NCI-H1105 (cell line): ENCODE measurements at places on chromosomes 11 and 22.

GRCh38 chr11:57278721-57279095, 41.7 kb upstream of the APLNR start:
- DNase-seq, result no peak

GRCh38 chr11:74142624-74143023, 28.2 kb downstream of the C2CD3 start:
- no peak for DNase-seq

GRCh38 chr11:134476435-134477021, 64.5 kb upstream of the B3GAT1 start:
- DNase-seq, result no peak

DNA sequence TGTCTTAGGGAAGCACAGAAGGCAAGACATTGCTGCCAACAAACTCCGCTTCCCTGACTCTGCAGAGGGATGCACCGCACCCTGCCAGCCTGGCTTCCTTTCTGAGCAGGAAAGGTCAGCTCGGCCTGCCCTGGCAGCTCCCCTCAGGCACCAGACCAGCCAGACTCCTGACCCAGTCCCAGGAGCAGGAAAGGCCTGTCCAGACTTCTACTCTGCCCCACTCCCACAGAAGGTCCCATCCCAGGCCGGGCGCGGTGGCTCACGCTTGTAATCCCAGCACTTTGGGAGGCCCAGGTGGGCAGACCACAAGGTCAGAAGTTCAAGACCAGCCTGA, 17.7 kb downstream of the ARRB1 start:
- DNase-seq, result no peak

- no peak for DNase-seq
Observed at GRCh38 chr11:126340960-126341606, 14.4 kb upstream of the ST3GAL4 start.

- no peak for DNase-seq
Observed at GRCh38 chr22:50269970-50270665, at the start of gene MAPK11. MAPK11 (minus strand) TSS chr22:50270380; CDS start chr22:50270292, 88 bp downstream.

- DNase-seq, result no peak
Observed at GRCh38 chr22:22507743-22508273, 734 bp downstream of the ZNF280B start.

DNA sequence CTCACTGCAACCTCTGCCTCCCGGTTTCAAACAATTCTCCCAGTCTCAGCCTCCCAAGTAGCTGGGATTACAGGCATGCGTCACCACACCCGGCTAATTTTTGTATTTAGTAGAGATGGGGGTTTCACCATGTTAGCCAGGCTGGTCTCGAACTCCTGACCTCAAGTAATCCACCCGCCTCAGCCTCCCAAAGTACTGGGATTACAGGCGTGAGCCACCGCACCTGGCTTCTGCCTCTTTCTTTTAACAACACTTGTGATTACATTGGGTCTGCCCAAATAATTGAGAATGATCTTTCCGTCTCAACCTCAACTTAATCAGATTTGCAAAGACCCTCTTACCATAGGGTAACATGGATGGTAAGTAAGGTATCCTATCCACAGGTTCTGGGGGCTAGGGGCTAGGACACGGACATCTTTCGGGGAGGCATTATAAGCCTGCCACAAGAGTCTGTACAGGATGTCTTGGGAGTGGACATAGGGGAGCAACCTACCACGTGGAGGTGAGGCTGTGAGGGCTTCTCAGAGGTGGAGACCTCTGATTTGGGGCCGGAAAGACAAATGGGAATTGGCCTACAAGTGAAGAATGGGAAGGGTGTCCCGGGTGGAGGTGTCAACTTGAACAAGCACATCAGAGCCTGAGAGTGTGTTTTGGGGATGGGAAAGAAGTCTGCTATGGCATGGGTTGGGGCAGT, 2.7 kb upstream of the CBX6 start:
- DNase-seq, result no peak

GRCh38 chr11:43837879-43838278, 42.8 kb upstream of the ALKBH3 start:
- no peak for DNase-seq
